Progenitor cell of endocrine pancreas (in vitro differentiated cells): ENCODE measurements at places on chromosomes 1 and 21. TPM values are rescaled to one million over a fixed set of nuclear protein-coding genes. Genes with fewer than 3 reads are reported as not detected.

LY9 gene
- total RNA-seq, result not detected in 2 replicates

USP21 gene
- total RNA-seq, result 48.8 and 51.1 TPM in 2 replicates

CNIH3 gene
- total RNA-seq, result 3.2 and 3.7 TPM in 2 replicates

WDR47 gene
- 12.1 and 12.2 TPM in 2 replicates for total RNA-seq

GUCA2B gene
- 0.89 and 1.3 TPM in 2 replicates for total RNA-seq

OPRD1 gene
- total RNA-seq, result 0.67 and 0.71 TPM in 2 replicates

AGMAT gene
- 3.1 and 4.0 TPM in 2 replicates for total RNA-seq

DNA sequence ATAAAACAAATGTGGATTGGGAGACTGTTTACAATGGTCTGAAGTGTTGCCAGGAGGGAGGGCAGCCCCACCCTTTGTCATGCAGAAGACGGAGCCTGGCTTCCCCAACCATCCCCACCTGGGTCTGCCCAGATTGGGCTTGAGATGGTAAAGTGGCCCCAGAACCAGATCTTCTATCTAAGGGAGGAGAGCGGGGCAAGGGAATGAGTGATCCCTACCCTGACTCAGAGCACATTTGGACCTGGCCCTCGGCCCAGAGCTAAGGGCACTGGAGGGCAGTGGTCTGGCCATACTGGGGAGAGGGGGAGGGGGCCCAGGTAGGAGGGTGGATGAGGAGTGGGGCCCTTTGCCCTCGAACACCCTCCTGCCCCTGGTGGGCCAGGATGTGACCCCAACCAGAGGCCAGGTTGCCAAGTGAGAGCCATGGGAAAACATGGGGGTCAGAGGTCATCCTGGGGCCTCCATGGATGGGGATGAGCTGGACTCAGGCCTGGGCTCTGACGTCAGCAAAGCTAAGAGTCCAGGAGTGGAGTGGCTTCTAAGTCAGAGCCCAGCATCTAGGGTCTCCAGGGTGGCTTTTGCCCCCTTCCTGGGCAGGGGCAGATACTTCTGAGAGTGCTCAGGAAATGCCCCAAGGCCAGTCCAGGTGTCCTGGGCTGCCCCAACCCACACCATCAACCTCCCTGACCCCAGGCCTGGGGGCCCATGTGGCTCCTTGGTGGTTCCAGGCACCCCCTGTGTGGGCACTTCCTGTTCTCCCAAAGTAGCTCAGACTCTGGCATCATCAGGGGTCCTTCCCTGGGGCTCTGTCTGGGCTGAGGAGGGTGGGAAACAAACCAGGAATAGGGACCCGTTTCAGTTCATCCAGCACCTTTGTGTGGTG lies 1.6 kb upstream of the LEFTY1 start:
- DNase-seq, result no peak

GRCh38 chr1:168386949-168387586 lies 106.4 kb downstream of the TBX19 start:
- DNase-seq, result peak; percentile 48

- DNase-seq, result no peak
Observed at GRCh38 chr1:51328279-51328678, 2.1 kb downstream of the TTC39A start.

DNA sequence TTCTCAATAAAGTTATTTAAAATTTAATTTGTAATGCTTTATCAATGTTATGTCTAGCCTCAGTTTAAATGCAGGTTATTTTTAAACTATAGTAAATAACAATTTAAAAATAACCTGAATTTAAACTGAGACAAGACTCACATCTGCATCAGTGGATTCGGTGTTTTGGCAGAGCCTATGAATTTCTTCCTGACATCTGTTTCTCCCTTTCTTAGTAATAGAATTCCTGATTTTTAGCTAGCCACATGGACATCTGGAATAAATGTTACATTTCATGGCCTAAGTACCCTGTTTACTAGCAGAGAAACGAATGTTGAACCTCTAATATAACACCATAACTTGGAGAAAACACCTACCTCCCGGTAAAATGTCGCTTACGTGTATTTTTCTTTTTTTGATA lies 1141.6 kb upstream of the ADGRL2 start:
- DNase-seq, result no peak

GRCh38 chr1:59406437-59407164 lies 109.7 kb downstream of the FGGY start:
- DNase-seq, result no peak

DNA sequence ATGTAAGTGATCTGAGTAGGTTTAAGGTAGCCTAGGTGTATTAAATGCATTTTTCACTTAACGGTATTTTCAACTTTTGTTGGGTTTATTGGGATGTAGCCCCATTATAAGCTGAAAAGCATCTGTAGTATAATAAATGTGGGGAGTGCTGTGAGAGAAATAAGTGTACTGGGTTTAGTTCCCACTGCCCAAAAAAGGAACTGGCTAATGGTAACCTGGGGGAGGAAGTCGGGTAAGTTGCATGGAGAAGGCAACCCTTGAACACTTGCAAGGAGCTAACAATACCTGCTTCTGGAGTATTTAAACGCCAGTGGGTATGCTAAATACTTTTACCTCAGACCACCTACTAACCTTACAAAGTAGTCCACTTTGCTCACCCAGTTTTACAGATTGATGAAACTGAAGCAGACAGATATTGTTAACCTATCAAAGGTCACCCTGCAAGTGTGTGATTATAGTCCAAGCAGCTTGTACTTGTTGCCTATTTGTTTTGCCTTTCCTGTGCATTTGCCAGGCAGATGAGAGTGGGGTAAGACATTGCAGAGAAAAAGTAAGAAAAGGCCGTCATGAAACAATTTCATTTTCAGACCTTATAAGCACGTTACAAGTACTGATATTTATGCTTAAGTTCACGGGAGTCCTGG lies 7.6 kb upstream of the SHISA4 start:
- DNase-seq, result no peak

DNA sequence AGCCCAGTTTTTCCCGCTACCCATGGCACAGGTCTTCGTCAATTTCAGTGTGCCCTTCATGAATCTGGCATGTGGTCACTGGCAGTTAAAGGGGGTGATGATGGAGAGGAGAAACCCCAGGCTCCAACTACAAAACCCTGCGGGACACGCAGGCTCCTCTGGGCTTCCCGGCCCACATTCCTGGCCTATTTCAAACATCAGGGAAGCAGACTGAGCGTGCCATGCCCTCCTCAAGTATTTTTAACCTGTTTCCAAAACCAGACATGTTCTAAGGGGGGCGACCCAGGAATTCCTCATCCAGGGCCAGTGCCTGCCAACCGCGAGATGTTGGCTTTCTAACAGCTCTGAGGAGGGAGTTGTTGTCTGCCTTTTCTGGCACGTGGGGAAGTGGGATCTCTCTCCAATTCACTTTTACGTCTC lies 85.1 kb downstream of the CAPZB start:
- DNase-seq, result no peak

GRCh38 chr1:7077970-7078369 lies 292.7 kb downstream of the CAMTA1 start:
- no peak for DNase-seq

DNA sequence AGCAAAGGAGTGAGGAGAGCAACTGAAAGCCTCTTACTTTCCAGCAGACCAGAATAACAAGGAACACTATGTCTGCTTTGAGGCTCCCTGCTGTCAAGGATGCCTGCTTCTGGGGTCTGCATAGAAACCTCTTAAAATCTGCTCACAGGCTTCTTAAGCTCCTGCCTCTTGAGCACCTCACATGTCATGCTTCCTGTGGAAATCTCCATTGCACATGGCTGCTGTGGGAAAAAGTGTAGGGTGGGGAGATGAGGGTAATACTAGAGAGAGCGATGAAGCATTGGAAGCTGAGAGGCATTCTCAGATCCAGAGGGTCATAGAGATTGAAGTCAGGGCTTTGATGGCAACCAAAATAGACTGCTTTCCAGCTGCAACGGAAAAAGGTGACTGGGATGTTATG lies 6.2 kb upstream of the HLX start:
- DNase-seq, result no peak

DNA sequence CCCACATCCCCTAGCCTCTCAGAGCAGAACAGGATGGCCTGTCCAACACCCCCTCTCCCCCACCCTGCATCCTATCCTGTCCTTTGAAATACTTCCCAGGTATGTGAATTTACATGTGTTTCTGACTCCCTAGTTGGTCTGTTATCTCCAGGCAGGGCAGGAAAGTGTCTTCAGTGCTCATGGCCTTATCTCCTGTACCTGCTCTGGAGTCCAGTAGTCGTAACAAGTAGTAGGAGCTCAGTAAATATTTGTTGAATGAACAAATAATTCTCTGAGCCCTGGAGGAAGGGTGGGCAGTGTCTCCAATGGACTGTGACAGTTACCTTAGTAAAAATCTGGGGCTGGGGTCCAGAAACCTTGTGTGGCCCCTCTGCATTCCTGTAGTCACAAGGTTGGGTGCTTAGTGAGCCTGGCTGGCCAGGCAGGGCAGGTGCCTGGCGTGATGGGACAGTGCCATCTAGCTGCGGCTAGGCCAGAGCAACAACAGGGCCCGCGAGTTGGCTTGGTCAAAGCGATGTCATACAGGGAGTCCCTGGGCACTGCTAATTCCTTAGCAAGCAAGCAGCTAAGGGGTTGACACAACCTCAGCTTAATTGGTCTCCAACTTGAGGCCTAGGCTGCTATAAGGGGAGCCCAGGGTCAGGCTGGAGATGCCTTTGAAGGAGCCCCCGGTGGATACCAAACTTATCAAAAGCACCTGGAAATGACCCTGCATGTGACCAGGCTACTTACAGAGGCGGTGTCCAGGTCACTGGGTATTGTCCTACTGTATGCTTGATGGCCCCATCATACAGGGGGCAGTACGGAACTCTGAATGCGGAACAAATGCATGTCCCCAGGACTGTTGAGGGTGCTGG lies 89.0 kb upstream of the PPM1J start:
- peak; percentile 59 for DNase-seq

DNA sequence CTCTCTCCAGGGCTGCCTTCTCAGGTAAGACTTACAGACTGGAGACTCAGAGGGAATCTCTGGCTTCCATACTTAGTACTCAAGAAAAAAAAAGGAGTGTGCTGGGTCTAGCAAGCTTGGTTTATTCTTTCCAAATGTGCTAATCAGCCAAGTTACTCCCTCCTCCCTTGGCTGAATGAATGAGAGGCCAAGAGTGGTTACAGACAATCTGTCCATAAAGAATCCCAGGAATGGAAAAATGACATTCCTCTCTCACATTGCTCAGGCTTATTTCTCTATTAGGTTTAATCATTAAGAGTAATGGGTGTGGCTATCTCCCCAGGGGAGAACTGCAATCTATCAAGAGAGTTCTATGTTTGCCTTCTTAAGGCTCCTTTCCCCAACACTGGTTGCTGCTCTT lies 547.3 kb upstream of the PLXNA2 start:
- DNase-seq, result no peak
